ENCODE measurements at places on chromosomes 4 and X. TPM values are rescaled to one million over a fixed set of nuclear protein-coding genes. Genes with fewer than 3 reads are reported as not detected.

The ASB12 gene
- polyA plus RNA-seq: not detected

The ZCCHC18 gene
- polyA plus RNA-seq: 4.3 TPM

The PTCHD1 gene
- polyA plus RNA-seq: 5.9 TPM

The CXCL10 gene
- not detected for polyA plus RNA-seq

The SPATA18 gene
- polyA plus RNA-seq: not detected

The RTL3 gene
- not detected for polyA plus RNA-seq

The XAGE2 gene
- not detected for polyA plus RNA-seq

The SLC7A11 gene
- 5.0 TPM for polyA plus RNA-seq

The GPR173 gene
- 0.81 TPM for polyA plus RNA-seq

The CXCL6 gene
- polyA plus RNA-seq: not detected

The MND1 gene
- polyA plus RNA-seq: not detected

The ADH7 gene
- not detected for polyA plus RNA-seq

The SLC25A31 gene
- not detected for polyA plus RNA-seq

The CORIN gene
- polyA plus RNA-seq: 1.7 TPM

The XKRX gene
- not detected for polyA plus RNA-seq

The NWD2 gene
- 21.9 TPM for polyA plus RNA-seq

The TBCK gene
- 9.1 TPM for polyA plus RNA-seq

The TEX11 gene
- polyA plus RNA-seq: not detected

The ADAMTS3 gene
- polyA plus RNA-seq: not detected

The F8A3 gene
- polyA plus RNA-seq: 8.4 TPM

The HS3ST1 gene
- 2.4 TPM for polyA plus RNA-seq

The HTN1 gene
- polyA plus RNA-seq: not detected

The GJB1 gene
- not detected for polyA plus RNA-seq

The TLR6 gene
- polyA plus RNA-seq: 0.44 TPM

The DOK7 gene
- polyA plus RNA-seq: not detected

The MTMR8 gene
- 0.15 TPM for polyA plus RNA-seq

The HELT gene
- polyA plus RNA-seq: not detected

The NEUROG2 gene
- not detected for polyA plus RNA-seq

The DCAF12L1 gene
- not detected for polyA plus RNA-seq

The THAP9 gene
- polyA plus RNA-seq: 4.8 TPM

The ATOH1 gene
- not detected for polyA plus RNA-seq
